IPS DF 6.9 (cell line): ENCODE measurements at places on chromosomes 1 and 21.

DNA sequence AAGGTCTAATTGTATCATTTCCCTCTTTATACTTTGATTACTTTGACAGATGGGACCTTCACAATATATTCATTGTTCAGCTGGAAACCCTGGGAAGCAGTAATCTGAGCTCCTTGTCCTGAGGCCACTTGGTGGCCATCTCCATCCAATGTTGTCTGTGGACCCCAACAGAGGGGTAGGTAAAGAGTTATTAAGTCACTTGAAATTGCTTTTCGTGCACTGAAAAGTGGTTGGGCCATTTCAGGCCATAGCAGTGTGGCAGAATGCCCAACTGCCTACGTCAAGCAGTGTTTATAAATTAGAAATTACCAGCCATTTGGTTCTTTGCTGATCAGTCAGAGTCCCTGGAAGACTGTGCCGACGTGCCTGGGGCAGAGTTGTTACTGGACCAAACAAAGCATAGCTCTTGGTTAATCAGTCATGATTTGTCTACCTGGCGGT lies 308.3 kb upstream of the USP25 start:
- DNase-seq, result no peak

DNA sequence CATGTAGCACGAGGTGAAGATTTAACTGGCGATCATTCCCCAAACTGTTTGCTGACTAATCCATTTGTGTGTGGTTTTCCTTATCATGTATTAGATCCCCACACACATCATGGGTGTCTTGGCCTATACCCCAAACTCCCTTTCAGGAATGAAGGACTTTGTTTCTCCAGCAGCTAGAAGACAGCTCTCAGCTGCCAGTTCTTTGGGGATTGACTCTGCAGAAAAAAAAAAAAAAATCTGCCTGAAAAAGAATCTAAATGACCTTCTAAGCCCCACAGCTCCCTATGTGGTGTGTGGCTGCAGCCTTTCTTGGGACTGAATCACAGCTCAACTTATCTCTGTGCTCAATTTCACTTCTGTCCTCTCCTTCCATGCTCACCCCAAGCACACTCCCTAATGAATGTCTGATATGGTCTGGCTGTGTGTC lies 256.3 kb upstream of the DUSP10 start:
- DNase-seq, result no peak

- no peak for DNase-seq
Observed at GRCh38 chr21:39384674-39385298, 35.9 kb upstream of the HMGN1 start.

GRCh38 chr1:184020855-184021254 lies 16.7 kb downstream of the COLGALT2 start:
- DNase-seq, result no peak

DNA sequence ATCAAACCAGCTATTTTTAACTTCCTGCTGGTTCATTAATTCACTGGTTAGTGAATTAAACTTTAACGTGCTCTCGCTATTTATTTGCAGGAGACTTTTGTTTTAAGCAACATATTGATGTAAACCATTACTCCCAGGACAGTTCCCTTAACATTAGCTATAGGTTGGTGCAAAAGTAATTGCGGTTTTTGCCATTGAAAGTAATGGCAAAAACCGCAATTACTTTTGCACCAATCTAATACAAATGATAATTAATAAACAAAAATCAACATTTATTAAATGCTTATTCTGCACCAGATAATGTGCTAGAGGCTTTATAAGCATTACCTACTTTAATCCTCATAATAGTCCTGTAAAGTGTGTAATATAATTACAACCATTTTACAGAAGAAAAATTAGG lies 176.5 kb downstream of the NPHP4 start:
- DNase-seq, result no peak

DNA sequence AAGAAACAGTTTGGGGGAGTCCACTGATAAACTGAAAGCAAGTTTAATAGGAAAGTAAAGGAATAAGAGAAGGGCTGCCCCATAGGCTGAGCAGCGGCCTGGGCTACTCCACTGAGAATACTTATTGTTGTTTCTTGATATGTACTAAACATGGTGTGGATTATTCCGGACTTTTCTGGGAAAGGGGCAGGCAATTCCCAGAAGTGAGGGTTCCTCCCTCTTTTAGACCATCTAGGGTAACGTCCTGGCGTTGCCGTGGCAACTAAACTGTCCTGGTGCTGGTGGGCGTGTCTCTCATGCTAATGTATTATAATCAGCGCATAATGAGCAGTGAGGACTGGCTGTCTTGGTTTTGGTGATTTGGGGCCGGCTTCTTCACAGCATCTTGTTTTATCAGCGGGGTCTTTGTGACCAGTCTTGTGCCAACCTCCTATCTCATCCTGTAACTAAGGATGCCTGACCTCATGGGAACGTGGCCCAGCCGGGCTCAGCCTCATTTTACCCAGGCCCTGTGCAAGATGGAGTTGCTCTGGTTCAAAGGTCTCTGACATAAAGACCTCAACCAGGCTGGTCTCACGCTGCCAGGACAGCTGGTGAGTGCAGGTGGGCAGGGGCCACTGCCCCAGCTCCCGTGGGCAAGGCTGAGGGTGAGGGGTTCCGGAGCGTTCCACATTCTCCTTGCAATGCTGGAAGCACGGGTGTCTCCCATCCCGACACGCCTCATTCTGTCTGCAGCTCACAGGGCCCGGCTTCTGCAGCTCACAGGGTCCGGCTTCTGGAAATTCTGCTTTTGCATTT lies 19.6 kb upstream of the C1orf159 start:
- no peak for DNase-seq

- DNase-seq, result no peak
Observed at GRCh38 chr1:204112876-204113730, 38.7 kb downstream of the ETNK2 start.

- DNase-seq, result no peak
Observed at GRCh38 chr1:204391629-204392028, 20.0 kb downstream of the PPP1R15B start.

GRCh38 chr21:17667256-17667655 lies 54.6 kb upstream of the BTG3 start:
- DNase-seq, result no peak

GRCh38 chr1:160167056-160167455 lies 15.7 kb downstream of the ATP1A4 start:
- DNase-seq, result no peak

GRCh38 chr1:197761654-197762053 lies 13.6 kb downstream of the DENND1B start:
- no peak for DNase-seq
